ENCODE measurements at places on chromosomes 6 and 20.

DNA sequence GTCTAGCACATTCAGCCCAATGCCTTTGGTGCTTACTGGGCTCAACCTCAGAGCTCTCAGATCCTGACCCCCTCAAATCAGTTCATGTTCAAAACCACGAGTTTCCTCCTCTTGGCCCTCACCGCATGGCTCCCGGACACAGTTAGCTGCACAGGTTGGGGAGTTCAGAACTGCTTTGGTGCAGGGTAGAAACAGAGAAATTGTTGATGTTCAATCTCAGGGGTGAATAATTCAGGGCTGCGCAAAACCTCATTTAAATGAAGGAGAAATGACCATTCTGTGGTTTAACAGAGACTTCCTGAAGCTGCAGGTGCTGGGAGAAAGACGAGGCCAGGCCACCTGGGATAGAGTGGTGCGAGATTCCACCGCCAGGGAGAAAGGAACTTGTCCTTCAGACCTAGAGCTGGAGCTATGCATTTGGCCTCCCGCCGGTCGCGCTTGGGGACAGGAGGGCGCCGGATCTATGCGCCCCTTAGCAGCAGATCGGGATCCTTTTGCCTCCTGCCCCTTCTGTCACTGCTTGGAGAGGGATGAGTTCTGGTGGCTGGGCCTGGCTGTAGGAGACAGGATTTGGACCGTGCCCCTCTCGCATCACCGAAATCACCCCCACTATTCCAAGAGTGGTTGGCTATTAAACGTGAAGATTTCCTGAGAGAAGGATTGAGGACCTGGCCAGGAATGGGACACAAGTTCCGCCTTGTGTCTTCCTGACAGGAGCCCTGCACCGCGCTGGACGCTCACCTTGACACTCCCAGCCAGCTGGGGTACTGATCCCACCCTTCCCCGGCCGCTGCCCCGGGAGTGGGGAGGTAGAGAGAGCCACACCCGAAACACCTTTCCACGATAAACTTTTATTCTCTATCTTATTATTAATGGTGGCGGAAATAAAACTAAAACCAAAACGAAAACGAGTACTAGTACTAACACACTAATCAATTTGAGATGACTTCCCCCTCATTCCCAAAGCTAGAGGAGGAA lies 767 bp upstream of the PAX1 start:
- no peak for DNase-seq

GRCh38 chr6:4568138-4568537 lies 208.1 kb upstream of the CDYL start:
- no peak for DNase-seq

- no peak for DNase-seq
These were observed 208.3 kb downstream of the PTPRK start for GRCh38 chr6:128311944-128312570.

DNA sequence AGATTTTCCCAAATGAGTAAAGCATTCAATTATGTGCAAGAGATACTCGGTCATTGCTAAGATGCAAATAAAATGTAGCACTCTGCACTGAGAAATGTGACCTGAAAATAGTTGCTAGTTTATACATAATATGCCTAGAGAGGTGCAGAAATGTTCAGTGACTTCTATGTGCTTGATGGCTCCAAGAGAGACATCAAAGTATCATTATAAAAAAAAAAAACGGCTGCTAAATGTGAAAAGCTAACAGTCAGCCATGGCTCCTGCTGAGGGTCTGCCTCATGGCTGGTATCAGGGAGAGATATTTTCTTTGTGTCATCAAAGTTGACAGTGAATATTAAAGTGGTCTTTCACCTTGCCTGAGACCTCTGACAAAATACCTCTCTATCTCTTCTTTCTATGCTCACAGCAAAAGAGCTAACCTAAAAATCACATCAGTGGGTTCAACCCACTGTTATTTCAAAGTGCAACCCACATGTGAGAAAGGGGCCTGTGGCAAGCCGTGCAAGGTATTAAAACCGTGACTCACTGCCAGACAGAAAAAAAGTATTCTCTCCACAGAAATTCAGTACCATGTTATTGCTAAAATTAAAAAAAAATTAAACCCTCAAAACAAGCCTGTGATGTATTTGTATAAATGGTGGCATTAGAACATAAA lies 259.0 kb downstream of the HIVEP2 start:
- no peak for DNase-seq

DNA sequence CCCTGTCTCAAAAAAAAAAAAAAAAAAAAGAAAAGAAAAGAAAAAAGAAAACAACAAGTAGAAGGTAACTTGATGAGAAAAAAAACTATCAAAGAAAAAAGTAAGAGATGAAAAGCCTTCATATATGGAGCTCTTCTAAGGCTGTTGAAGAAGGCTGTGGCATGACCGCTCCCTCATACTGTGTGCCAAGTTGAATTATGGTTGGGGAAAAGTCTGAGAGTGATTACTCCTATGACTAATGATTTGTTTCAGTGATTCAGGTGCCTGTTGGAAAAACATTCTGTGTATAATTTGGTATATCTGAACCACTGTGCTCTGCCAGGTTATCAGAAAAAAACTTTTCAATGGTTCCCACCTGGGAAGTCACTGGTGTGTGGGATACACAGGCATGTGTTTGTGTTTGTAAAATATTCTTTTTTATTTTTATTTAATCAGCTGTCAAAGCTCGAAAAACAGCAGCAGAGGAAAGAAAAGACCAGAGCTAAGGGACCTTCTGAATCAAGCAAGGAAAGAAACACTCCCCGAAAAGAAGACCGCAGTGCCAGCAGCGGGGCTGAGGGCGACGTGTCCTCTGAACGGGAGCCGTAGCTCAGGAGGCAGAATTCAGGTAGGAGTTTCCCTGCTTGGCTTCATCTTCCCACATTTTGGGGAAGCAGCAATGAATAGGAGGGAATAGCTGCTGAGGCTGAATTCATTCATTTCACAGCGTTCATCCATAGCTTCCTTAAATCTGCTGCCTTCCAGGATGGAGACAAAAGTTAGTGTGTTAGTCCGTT lies 69.7 kb upstream of the SCP2D1 start:
- DNase-seq: no peak

DNA sequence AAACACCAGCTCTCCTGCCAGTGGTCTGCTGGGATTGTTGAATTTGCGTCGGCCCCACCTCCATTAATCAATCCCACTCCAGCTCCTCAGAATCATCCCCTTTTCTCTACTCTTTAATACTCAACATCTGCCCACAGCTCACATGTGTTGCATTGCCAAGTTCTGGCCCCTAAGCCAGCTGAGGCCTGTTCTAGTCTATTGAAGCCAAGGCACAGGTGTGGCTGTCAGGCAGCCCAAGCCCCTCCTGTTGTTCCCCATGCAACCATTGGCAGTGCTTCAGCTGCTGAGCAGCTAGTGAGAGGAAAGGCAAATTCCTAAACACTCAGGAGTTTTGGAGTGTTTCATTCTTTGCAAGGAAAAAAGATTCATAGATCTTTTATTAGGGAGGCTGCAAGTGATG lies 128.0 kb upstream of the NT5E start:
- DNase-seq: no peak

DNA sequence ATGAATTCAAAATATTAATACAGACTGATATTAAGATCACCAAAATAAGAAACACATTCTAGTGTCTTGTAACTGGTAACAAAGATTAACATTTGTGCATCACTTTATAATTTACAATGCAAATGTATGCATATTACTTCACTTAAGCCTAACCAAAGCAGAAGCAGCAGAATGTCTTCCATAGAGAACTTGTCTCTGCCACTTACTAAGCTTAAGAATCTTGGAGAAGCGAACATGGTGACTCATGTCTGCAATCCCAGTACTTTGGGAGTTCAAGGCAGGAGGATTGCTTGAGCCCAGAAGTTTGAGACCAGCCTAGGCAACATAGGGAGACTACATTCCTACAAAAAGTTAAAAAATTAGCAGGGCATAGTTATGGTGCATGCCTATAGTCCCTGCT lies 18.8 kb downstream of the AK9 start:
- no peak for DNase-seq

DNA sequence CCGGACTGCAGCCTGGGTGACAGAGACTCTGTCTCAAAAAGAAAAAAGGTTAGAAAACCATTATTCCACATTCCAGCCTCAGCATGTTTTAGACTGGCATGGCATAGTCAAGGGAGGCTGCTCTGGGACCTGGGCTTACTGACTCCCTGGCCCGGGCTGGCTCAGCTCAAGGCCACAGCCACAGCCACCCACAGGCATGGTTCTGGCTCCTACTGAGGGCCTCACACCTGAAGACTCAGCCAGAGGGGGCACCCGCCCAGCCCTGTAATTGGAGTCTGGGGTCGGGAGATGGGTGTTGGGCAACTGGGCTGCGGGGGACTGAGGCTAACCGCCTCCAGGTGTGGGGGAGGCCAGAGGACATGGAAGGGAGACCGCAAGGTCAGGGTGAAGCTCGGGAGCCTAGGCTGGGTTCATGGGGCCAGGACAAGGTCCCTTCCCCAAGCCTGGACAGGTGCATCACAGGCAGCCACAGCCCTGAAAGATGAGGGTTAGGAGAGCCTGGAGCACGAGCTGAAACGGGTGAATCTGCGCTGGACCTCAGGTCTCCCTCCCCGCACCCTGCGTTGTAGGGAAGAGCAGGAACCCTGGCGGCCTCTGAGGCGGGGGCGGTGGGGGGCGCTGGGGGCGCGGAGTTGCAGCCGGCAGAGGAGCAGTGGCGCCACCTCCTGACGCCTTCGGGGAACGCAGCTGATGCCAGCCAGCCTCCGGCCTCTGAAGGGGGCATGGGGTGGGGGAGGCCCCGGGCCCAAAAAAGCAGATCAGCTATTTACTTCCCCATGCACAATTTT lies 67.7 kb upstream of the SRSF6 start:
- DNase-seq: peak; percentile 13

GRCh38 chr20:36017048-36017951 lies 48.9 kb downstream of the CNBD2 start:
- DNase-seq: no peak

GRCh38 chr20:37131486-37131885 lies 35.7 kb upstream of the RBL1 start:
- no peak for DNase-seq
